Astrocyte of the spinal cord (primary cell): ENCODE measurements at places on chromosomes 7 and 10.

DNA sequence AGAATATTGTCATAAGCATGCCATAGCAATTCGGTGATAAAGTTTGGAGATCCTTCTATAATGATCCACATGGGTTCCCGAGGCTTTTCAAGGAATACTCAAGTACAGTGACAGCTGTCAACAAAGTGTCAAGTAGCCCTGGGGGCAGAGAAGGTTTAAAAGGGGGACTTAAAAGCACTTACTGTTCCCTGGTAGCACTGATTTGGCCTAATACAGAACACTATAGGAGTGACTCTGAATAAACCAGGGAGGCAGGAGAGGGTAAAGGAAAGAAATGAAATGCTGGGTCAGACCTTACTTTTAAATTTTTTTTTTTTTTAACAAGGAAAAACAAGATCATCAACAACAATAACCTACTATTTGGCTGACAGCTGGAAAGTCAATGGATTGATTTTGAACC lies 20.1 kb downstream of the CHCHD3 start:
- DNase-seq = no peak

- DNase-seq = no peak
Observed at GRCh38 chr7:29234438-29234837, 39.9 kb downstream of the CHN2 start.

DNA sequence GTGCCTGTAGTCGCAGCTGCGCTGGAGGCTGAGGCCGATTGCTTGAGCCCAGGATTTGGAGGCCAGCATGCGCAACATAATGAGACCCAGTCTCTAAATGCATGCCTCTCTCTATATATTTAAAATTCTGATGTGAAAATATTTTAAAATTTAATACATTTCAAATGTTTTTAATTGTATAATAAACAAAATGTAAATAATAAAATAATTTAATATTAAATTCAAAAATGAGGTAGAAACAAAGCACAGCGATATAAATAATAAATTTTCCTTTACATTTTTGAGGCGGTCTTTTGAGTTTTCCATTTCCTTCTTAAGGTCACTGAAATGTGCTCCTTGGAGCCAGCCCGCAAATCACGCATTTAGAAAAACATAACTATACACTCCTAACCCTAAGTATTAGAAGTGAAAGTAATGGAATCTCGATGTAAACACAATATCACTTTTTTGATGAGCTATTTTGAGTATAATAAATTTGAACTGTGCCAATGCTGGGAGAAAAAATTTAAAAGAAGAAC lies 523 bp upstream of the CDK1 start:
- DNase-seq = no peak

GRCh38 chr10:130806426-130806825 lies 505.1 kb downstream of the TCERG1L start:
- DNase-seq = no peak

- DNase-seq = no peak
Observed at GRCh38 chr7:132854238-132854637, 227.7 kb downstream of the CHCHD3 start.

DNA sequence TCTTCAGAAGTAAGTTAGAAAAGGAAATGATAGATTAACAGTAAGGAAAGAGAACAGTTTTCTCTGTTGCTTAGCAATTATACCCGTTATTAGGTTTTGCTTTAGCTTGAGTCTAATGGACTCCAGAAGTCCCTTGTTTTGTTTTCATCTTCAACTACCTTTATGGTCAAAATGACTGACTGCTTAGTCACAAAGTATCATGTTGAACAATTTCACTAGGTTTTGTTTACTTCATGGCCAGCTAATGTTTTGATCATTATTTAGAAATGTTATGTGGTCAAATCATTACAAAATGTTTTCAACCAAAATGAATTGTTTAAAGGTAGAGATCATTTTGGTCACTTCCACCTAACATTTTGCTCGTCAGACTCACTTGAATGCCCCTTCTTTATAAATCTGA lies 1.9 kb downstream of the UBN2 start:
- peak; percentile 16 for DNase-seq
